ENCODE measurements at places on chromosomes 11 and 22.

- DNase-seq = no peak
These were observed 72.5 kb downstream of the PACS1 start for GRCh38 chr11:66142370-66143263.

DNA sequence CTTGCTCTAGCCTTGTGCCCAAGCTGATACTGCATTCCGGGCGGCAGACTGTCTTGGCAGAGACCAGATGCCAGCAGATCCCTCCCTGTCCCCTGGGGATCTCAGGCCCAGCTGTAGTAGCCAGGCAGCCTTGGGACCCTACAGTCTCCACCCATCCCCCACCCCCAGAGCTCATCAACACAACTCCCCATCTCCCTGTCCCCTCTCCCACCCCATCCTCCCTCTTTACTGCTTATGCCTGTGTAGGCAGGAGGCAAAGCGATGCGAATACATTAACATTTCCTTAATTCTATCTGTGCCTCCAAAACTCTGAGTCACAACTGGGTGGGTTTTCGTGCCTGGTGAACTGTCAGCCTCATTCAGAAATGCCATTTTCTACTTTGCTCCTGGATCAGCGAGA is 547.6 kb downstream of the BUD13 start:
- no peak for DNase-seq

- DNase-seq = peak; percentile 50
These were observed 73.5 kb upstream of the PITPNB start for GRCh38 chr22:27992294-27993165.

GRCh38 chr11:68673306-68673945 is 10.9 kb upstream of the GAL start:
- DNase-seq = no peak

- no peak for DNase-seq
These were observed 77.1 kb downstream of the UBASH3B start for GRCh38 chr11:122732342-122733315.

GRCh38 chr11:115303929-115304531 is 200.2 kb downstream of the CADM1 start:
- no peak for DNase-seq

DNA sequence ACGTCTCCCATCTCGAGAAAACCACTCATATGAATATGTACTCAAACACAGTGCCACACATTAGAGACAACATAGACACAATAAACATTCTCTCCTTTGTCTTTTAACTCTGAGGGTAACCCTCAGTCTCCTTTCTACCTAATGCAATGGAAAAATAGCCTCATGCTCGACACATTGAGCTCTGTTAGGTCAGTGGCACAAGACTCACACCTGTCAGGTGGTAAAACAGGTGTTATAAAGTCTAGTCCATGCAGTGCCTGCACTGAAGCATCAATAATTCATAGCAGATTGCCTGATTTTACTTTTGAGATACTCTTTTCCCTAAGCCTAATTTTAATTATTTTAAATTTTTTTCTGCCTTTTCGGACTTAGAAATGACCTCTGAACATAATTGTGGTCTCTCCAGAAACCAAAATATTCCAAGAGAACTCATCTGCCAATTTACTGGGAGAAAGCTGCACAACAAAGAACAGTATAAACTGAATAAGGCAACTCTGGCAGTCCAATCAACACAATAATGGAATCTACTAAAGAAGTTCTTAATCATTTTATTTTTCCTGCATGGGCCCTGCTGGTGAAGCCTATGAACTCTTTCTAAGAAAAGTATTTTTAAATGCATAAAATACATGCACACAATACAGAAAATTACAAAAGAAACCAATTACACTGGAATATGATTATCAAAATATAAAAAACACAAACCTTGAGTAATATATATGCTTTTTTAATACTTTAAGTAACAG is 9.9 kb downstream of the RDX start:
- no peak for DNase-seq

DNA sequence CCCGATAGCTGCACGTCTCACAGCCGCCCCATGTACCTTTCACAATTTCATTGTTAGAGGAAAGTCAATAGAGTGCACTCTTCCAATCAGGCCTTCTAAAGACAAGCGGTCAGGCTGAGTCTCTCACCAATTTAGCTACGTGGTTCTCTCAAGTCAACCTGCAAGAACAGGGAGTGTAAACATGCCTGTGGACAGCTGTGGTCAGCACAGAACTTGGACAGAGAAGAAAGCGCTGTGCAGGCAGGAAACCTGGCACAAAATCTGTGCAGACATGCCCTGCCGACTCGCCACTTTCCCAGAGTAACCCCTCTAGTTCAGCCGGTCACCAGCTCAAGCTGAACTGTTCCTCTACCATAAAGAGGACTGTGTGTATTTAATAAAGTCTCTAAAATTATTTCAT is 39.5 kb downstream of the CHKA start:
- no peak for DNase-seq

DNA sequence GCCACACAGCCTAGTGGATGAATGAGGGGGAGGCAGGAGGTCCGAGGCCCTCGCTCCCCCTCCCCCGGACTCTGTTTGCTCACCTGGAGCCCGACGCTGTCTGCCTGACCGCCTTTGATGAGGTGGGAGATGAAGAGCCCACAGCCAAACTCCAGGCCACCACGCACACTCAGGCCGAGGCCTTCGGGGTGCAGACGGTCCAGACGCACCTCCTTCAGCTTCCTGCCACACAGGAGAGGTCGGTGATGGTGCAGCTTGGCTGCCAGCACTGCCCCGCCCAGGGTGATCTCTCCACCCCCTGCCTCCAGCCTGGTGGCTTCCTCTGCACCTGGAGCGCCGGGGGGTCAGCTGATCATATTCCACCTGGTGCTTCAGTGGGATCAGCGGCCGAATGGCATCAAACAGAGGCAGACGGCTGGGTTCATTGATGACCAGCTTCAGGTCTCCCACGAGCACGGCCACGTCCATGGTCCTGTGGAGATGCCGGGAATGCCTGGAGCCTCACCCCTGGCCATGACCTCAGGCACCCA is 13.1 kb downstream of the USH1C start:
- no peak for DNase-seq

DNA sequence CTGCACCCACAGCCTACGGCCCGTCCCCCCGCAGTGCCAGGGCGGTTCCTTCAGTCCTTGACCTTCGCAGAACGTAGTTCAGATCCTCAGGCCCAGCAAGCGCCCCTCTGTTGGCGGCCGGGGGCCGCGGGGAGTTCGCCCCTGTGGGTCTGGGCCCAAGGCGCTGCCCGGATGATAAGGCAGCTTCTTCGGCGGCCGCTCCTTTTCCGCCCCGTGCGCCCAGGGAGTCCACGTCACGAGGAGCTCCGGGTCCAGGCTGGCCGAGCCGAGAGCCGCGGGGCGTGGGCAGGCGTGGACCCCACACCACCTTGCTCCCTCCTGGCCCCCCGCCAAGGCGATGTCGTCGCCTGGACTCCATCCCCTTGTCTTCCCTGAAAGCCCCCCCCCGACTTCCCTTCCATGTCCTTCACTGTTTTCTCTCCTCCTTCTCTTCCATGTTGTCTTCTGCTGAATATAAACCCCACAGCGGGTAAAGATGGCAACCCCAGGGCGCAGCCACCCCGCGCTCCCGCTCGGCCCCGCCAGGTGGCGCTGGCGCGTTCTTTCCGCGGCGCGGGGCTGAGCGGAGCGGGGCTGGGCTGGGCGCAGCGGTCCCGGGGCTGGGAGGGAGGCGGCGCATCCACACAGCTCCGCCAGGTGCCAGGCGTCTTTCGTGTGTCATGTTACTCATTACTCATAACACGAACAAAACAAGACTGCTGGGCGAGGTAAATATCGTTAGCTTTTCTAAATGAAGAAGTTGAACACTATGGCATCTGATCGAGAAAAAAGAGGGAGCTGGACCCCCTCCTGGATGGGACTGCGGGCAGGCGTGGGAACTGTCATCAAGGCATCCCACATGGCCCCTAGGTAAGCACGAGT is 321.0 kb downstream of the NTM start:
- no peak for DNase-seq

GRCh38 chr11:11871991-11872401 is 30.2 kb downstream of the USP47 start:
- no peak for DNase-seq

GRCh38 chr11:105177658-105178057 is 38.1 kb upstream of the CARD18 start:
- no peak for DNase-seq

GRCh38 chr22:44406341-44407170 is 91.5 kb downstream of the RTL6 start:
- no peak for DNase-seq
